ENCODE measurements at places on chromosomes 3 and 15.

- peak; percentile 87 for DNase-seq
These were observed at the start of gene TASOR for GRCh38 chr3:56683122-56683817. Gene TASOR (minus strand): TSS chr3:56683265. CDS start chr3:56683006, 259 bp downstream.

DNA sequence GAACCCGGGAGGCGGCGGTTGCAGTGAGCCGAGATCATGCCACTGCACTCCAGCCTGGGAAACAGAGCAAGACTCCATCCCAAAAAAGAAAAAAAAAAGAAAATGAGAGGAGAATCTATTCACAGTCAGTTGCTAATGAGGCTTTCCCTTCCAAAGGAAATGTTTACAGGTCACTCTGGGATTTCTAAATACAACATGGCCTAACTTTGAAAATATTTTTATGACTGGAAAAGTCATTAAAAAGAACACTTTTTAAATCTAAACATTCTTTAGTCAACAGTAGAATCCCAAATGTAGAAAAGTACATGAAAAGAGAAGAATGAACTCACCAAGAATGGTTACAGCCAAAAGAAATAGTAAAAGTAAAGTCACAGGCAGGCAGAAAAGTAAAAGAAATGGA is 78.6 kb downstream of the PLD1 start:
- no peak for DNase-seq

- no peak for DNase-seq
These were observed 21.6 kb downstream of the UACA start for GRCh38 chr15:70741677-70742293.

- DNase-seq = no peak
These were observed 34.5 kb upstream of the CHST2 start for GRCh38 chr3:143084856-143085731.

DNA sequence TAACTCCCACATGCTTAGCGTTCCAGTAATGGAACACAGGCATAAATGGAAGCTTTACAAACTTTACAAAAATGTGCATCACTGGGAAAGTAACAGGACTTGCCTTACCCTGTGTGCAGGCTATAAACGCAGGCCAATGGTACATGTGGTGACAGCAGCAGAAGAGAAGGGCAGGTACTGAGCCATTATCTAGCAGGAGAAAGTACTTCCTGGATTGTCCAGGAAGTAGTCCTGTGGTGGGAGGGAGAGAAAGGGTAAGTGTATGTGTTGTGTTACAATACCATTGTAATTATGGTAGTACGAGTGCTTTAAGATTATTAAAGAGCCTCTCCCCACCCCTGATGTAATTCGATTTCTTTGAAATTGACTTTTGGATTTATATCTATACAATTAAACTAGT is 5.3 kb downstream of the ATP1B3 start:
- DNase-seq = no peak

DNA sequence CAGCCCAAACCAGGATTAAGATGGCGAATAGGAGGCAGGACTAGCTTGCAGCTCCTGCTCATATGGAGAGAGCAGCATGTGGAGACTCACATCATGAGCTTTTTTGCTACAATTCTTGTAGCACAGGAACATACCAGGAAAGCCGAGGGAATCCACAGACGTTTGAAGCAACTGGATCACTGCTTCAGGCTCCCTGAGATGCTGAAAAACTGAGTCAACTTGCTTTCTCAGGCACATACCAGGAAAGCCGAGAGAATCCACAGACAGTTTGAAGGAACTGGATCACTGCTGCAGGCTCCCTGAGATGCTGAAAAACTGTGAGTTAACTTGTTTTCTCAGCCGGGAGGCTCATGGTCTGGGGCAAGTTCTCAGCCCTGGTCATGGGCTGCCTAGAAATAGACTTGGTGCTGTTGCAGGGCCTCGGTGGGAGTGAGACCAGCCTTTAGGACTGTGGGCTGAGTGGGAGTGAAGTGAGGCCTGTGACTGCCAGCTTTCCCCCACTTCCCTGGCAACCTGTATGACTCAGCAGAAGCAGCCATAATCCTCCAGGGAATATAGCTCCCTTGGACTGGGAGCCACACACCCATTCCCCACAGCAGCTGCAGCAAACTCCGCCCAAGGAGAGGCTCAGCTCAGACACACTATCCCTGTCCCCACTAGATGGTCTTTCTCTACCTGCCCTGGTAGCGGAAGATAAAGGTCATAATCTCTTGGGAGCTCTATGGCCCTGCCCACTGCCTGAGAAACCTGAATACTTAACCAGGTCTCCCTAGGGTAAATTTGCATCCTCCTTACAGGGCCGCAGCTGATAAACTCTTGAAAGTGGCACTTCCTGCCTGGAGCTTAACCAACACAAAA is 51.9 kb upstream of the PFN2 start:
- DNase-seq = no peak

Measured in activated CD4-positive, CD25-positive, alpha-beta regulatory T cell (primary cell).